Esophagus squamous epithelium (tissue), 5 donors: ENCODE measurements at places on chromosomes 11 and 22.

- no peak for DNase-seq
Measured at GRCh38 chr11:130527636-130528297, 79.3 kb downstream of the ADAMTS15 start.

GRCh38 chr11:73095613-73096012, 46.5 kb downstream of the FCHSD2 start:
- no peak for DNase-seq

DNA sequence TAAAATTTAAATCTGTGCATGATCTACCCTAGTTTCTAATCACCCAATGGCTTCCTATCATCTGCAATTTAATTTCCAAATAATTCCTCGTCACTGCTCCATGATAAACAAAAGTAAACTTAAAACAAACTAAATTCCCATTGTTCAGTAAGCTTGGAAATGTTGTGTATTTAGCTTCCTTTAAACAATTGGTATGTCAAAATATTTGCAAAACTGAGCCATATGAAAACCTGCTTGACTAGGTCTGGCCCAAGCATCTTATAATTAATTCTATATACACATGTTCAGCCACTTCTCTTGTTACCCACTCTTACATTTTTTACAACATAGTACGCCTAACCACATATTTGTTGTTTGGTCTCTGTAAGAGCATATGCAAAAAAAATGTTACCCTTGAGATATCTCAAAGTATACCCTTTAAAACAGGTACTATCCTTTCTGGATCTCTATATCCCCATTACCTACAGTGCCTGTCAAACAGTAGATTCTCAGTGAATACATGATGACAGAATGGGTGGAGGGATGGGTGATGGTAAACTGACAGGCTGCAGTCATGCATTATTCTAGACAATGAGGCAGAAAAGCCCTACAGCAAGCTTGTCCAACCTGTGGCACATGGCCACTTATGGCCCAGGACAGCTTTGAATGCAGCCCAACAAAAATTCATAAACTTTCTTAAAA, 1277.9 kb upstream of the TENM4 start:
- DNase-seq = no peak

GRCh38 chr11:1770528-1770927, 6.8 kb upstream of the CTSD start:
- no peak for DNase-seq

DNA sequence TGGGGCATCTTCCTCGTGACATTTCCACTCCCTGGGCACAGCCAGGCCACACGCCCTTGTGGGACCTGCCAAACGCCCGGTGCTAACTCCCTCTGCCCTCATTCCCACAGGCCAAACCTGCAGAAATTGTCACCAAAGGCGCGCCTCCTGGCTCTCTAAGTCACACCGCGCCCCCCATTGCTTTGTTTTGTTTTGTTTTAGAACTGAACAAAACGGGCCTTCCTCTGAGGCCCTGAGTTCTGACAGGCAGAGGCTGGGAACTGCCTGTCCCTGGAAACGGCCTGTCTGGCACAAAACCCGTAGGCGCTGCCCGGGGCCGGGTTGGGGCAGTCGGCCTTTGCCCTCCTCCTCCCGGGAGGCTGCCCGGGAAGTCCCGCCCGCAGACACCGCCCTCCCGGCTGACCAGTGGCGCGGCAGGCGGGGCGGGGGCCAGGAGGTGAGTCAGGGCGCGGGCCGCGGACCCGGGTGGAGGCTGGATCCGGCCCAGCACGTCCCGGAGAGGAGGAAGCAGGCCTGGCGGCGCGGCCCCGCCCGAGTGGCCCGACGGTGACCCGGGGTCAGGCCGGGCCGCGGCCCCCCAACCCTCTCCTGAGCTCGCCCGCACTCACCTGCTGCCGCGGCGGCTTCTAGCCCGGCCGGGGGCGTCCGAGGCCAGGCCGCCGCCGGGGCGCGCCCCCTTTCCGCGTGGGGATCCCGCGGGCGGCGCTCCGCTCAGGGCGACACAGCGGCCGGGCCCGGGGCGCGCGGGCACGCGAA, 465 bp downstream of the SUN2 start:
- DNase-seq = peak; percentile 37

- DNase-seq = peak; percentile 31
Measured at GRCh38 chr22:43812149-43812842, at the start of gene EFCAB6. Gene EFCAB6, minus strand, starts transcription at chr22:43812305. Its CDS starts 29,987 bp downstream, at chr22:43782318.

DNA sequence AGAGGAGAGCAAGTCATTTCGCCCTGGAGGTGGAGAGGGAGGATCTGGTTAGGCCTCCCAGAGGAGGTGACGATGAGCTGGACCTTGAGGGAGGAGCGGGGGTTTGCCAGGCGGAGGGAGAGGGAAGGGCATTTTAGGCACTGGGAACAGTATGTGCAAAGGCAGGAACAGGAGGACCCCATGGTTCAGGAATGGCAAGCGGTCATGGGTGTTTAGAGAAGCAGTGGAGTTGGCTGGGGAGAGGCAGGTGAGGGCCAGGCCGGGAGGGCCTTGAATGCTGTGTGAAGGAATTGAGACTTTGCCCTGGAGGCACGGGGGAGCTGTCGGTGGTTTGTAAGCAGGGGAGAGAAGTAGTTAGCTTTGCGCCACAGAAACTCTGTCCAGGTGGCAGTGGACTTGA, 10.3 kb downstream of the PRDM11 start:
- DNase-seq = no peak

DNA sequence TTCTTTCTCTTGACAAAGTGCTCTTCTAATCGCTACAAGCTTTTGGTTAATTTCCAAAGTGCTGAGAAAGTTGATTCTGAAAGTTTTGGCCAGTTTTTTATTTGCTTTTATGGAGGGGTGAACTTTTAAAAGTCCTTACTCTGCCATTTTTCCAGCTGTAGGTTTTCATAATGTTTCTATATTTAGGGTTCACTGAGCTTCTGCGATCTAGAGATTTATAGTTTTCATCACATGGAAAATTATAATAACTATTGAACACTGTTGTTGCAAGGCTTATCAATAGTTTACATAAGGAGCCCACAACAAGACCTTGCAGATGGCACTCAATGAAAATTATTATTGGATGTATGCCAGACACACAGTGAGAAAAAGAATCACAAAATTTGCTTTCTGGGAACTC, 55.1 kb downstream of the DLG2 start:
- DNase-seq = no peak

- DNase-seq = no peak
Measured at GRCh38 chr11:69578167-69578566, 62.8 kb upstream of the CCND1 start.

DNA sequence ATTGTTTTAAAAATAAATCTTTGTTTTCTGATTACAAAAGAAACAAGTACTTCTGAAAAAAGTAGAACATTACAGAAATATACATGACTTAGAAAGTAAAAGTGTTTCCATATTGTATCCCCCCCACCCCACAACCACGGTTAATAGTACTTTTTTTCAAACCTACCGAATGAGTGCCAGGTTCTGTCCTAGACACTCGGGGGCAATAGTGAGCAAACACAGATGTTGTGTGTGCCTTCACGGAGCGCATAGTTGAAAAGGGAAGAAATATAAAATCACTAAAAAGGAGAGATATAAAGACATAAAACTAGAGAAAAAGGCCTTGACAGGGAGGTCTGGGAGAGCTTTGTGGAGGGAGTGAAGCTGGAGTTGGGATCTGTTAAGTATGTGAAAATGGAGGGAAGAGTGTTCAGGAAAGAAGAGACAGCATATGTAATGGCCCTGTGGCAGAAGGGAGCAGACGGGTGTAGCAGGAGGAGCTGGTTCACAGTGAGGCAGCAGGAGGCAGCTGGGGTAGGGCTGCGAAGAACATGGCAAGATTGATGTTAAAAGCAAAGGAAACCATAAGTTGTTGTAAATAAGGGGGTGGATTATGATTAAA, 42.1 kb upstream of the ALX4 start:
- DNase-seq = no peak

DNA sequence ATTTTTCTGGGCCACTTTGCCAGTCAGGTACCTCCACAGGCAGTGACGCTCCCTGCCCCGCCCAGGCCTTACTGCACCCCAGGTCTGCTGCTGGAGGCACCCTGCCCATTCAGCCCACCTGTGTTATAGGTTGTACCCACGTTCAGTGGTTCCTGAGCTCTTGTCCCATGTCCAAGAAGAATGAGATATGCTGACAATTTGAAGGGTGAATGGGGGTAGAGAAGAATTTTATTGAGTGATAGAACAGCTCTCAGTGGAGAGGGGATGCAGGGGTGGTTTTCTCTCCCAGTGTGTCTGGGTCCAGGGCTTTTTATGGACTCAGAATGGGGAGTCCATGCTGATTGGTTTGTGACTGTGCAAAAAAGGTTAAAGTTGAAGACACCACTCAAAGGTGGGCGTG, 149.7 kb downstream of the LDLRAD3 start:
- DNase-seq = no peak

DNA sequence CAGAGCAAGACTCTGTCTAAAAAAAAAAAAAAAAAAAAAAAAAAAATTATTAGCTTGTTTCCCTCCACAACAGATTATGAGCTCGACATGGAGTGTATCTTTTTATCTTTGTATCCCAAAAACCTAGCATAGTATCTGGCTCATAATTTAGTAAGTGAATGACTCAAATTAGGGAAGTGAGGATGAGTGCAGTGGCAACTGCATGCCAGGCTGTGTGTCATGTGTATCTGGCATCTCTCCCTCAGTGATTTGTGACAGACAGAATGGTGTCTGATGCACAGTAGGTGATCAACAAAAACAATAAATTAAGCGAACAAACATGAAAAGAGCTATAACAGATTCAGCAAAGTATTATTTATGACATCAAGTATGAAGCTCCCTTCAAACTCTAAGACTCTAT, 7.2 kb downstream of the STK33 start:
- DNase-seq = no peak

DNA sequence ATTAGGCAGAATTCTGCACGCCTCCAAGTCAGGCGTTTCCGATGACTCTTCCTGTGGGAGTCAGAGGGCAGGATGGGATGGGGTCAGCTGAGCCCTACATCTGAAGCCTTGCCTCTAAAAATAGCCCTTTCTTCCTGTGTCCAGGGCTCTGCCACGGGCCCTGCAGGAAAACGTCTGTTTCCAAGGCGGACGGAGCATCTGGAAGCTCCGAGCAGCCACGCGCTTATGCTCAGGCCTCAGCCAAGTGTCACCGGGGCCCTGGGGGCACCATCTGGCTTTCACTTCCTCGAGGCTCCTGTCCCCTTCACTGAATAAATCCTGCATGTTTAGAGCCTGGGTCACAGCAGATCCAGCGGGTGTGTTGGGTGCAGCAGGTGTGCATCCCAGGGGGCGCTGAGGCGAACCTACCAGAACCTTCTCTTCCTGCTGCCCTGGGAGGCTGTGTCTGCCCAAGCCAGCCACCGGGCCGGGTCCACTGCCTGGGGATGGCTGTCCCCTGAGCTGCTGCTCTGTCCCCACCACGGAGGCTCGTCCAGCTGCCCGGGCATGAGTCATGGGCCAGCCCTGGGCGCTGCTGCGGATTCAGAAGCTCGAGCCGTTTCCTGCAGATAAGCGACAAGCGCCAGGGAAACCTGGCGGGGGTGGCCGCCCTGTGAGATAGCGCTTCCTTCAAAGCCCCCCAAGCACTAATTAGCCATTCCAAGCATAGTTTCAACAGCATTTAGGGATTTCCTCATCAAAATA, 32.0 kb upstream of the LINC01488 start:
- DNase-seq = no peak

DNA sequence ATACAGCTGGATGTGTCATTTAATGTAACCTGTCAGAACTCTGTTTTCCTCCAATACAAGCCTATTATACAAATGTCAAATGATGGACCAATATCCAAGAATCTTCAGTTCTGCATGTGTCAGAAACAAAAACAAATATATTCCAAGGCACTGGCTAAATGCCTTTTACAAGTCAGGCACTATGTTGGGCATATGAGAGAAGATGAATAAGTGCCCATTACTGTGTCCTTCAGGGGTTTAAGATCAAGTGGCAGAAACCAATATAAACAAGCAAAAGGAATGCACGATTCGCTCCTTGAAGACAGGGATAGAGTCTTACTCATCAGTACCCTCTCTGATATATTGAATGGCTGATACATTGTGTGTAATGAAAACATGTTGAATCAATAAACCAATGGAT, 254.4 kb downstream of the TTC28 start:
- no peak for DNase-seq

- no peak for DNase-seq
Measured at GRCh38 chr11:83220260-83220659, 26.7 kb downstream of the ANKRD42 start.

GRCh38 chr11:128906185-128907050, 15.3 kb downstream of the KCNJ5 start:
- DNase-seq = no peak

DNA sequence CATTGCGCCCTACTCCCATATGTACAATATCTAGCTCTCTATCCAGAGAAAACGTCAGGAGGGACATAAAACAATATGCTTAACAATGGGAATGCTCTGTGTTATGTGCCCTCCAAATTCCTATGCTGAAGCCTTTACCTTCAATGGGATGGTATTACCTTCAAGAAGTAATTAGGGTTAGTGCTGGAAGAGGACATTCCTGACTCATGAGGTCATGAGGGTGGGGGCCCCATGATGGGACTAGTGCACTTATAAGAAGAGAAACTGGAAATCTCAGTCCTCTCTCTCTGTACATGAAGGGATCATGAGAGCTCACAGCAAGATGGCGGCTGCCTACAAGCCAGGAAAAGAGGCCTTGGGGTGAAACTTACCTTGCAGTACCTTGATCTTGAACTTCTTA, 20.3 kb downstream of the MMP20 start:
- no peak for DNase-seq

DNA sequence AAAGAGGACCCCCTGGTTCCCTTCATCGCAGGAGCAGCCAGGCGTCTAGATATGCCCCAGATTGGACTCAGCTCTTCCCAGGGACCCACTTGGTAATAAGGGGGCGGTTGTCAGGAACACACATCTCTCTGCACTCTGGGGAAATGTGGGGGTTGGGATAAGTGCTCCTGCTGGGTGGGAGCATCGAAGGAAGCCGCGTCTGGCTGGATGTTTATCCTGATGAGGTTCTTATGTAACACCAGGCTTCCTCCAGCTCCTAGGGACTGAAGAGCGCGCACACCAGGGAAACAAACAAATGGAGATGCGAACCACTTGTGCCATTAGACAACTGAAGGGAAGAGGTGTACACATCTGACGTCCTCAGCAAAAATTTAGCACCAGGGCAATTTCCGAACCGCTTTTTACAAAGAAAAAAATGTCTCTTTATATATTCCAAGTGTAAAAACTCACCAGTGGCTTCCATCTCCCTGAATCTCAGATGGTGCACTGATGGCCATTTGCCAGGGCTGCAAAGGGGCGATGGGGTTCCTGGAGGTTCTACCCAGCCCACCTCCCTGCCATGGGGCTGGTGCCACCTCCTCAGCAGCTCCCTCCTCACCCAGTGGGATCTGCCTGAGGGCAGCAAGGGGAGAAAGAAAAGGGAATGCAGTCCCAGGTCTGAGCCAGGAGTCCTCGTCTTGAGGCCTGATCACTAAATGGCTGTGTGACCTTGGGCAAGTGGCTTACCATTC, 89.4 kb downstream of the PKNOX2 start:
- no peak for DNase-seq

DNA sequence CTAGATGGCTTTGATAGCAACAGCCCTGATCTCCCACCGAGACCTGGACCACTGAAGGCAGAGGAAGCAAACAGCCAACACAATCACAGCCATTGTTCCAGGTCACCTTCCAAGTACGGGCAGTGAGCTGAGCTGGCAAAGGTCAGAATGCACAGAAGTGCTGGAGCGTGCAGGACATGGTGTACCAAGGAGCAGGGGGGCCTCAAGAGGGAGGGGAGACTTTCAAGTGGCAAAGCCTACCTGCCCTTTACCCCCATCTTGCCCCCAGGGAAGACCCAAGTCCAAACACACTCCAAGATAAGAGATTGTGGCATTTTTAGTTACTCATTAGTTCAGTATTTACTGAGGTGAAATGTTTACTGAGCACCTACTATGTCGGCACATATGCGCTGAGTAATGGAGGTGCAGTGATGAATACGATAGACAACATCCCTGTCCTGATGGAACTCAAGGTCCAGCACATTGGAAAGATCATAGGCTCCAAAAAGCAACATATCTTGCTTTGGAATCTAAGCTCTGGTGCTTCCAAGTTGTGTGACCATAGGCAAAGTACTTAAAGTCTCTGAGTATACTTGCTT, 26.0 kb upstream of the TTC12 start:
- no peak for DNase-seq
